ENCODE measurements at places on chromosomes 12 and 14. TPM values are rescaled to one million over a fixed set of nuclear protein-coding genes. Genes with fewer than 3 reads are reported as not detected.

The KRT85 gene
- total RNA-seq, result not detected

The SLC25A47 gene
- not detected for total RNA-seq

The KCNA5 gene
- not detected for total RNA-seq

The TOMM20L gene
- total RNA-seq, result not detected

The POTEM gene
- not detected for total RNA-seq

The TAS2R43 gene
- 0.81 TPM for total RNA-seq
